ENCODE measurements at places on chromosomes 1 and 21.

DNA sequence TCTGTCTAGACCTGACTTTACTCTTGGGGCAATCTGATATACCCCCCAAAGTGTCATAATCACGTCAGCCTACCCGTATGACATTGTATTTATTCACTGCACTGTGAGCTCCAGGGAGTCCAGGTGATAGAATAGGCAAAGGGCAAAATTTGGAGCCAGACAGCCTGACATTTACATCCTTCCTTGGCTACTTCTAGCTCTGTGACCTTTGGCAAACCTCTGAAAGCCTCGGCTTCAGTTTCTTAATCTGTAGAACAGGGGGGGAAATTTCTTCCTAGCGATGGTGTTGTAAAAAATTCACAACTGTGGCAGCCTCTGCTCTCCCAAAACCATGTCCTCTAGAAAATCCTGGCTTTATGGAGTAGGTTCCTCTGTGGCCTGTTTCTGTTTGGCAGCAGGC is 240.9 kb downstream of the KIF26B start:
- no peak for DNase-seq

DNA sequence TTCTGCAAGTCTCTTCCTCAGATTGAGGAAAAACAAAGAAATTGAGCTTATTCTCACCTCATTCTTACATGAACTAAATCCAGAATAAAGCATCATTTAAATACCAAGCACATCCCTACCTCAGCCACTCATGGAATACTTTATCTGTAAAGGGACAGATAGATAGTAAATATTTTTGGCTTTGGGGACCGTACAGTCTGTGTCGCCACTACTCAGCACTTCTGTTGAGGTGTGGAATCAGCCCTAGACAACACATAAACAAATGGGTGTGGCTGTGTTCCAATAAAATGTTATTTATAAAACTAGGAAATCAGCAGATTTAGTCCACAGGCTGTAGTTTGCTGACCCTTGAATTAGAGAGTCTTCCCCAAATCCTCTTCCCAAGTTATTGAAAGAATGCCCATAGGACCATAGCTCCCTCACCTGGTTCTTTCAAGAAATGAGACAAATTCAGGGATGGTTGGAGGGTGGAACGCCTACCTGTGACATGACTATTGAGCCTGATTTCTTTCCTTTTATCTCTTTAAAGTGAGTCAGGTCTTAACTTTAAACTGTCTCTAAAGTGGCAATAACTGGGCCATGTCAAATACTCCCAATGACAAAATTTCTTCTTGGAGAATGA is 878.5 kb downstream of the USP25 start:
- DNase-seq = no peak

GRCh38 chr1:172559572-172560210 is 26.7 kb downstream of the SUCO start:
- DNase-seq = no peak

- peak; percentile 87 for DNase-seq
Measured at GRCh38 chr1:27102707-27103468, 52.0 kb downstream of the SLC9A1 start.

- DNase-seq = peak; percentile 1
Measured at GRCh38 chr21:45322960-45323461, 35.3 kb upstream of the POFUT2 start.

DNA sequence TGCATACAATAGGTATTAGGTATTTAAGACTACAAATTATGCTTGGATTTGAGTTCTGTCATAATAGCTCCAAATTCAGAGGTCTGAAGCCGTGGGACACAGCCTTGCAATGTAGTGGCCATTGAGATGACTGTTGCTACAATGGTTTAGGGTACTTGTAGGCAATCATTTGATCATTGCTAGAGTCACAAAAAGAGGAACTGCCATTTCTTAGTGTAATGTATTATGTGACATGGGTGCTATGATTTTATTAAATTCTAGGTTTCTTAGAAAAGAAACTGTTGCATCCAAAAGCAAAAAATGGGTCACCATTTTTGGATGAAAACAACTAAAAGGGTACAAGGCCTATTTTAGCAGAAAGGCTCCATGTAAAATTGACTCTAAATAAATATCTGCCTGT is 129.9 kb upstream of the ZNF644 start:
- no peak for DNase-seq

DNA sequence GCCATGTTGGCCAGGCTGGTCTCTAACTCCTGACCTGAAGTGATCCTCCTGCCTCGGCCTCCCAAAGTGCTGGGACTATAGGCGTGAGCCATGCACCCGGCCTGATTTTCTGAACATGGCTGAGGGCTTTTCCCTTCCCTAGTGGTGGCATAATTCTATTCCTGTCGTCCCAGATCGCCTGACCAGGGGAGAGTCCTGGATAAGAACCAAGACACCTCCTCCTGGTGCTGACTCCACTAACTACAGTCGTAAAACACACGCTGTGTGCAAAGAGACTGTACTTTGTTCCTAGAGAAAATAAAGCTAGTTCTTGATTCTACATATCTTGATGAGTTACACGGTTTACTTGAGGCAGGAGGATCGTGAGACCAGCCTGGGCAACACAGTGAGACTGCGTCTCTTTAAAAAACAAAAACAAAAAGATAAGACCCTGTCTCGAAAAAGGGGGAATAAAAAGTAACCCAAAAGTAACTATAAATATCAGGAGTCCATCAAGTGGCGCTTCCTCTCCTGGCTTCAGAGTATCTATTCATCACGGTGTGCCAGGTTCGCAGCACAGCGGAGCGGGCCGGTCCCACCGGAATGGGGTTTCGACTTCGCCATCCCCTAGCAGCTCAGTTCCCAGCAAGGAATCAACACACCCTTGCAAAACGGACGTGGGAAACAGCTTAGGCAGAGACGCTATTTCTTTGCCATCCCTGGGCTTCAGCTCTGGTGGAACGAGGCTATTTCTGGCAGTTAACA is 973 bp downstream of the SDF4 start:
- peak; percentile 38 for DNase-seq

DNA sequence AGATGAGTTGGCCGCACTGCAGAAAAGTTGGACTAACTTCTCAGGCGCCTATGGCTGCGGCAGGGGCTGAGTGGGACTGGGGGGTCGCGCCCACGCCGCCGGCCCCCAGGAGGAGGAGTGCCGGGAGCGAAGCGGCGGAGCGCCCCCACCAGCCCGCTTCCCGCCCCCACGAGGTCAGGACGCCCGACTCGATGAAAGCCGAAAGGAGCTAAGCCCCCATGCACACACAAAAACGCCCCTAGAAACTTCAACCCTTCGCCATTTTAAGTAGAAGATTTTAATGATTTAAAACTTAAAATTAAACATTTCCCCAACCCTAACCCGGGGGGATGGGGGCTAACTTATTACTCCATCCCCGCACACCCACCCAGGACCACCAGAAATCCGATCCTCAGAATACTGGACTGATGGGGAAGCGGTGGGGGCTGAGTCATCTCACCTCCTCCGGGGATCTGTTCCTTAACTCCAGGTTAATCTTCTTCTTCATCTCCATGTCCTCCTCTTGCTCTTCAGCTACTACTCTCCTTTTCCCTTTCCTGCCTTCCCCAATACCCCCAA is 539 bp downstream of the ANP32E start:
- DNase-seq = peak; percentile 7

- DNase-seq = no peak
Measured at GRCh38 chr1:2029561-2029960, 10.4 kb downstream of the GABRD start.

- no peak for DNase-seq
Measured at GRCh38 chr1:99680270-99680669, 34.4 kb downstream of the PALMD start.

- no peak for DNase-seq
Measured at GRCh38 chr1:99397029-99397428, 132.7 kb downstream of the PLPPR4 start.

DNA sequence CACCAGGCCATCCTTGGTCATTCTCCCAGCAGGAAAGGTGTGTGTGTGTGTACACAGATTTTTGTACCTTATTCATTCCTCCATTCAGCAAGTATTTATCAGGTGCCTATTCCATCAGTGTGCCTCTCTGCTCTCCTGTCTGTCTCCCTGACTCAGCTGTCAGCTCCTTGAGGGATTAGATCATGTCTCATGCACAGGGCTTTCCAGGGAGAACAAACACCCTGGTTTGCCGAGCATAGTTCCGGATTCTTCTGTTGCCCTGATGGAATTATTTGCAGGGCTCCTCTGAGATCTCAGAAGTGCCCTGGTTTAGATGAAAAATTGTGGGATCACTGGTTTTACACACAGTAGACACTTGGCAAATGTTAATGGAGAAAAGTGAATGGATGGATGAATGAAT is 8.1 kb upstream of the SDHB start:
- DNase-seq = no peak

- peak; percentile 83 for DNase-seq
Measured at GRCh38 chr1:33460947-33461629, 11.4 kb upstream of the ZSCAN20 start.

DNA sequence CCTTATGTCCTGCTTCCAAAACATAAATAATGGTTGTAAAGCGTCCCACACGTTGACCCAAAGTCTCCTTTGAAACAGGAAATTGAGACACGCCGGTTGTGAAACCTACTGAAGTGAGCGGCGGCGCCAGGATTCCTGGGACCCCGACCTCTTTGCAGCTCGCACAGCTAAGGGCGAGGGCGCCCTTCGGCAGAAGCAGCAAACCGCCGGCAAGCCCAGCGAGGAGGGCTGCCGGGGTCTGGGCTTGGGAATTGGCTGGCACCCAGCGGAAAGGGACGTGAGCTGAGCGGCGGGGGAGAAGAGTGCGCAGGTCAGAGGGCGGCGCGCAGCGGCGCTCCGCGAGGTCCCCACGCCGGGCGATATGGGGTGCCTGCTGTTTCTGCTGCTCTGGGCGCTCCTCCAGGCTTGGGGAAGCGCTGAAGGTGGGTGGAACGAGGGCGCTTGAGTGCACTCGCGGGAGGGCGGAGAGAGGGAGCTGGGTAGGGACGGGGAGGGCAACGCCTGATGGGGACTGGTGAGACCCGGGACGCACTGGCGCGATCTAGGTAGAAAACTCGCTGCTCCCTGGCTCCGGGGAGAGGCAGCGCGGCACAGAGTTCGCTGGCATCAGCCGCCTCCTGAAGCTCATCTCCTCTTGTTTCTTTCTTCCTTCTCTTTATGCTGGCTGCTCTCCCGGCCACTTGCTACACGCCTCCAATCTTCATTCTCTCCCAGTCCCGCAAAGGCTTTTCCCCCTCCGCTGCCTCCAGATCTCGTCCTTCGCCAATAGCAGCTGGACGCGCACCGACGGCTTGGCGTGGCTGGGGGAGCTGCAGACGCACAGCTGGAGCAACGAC is at the start of gene CD1D:
Gene CD1D, plus strand, starts transcription at position 155 of the 836 bp plus-strand sequence. Its CDS starts 207 bp downstream, at position 362.
- peak; percentile 55 for DNase-seq

GRCh38 chr1:22745669-22746585 is 35.3 kb downstream of the EPHB2 start:
- peak; percentile 78 for DNase-seq

GRCh38 chr1:53557830-53558738 is 98.9 kb downstream of the DMRTB1 start:
- no peak for DNase-seq

GRCh38 chr1:209544098-209544497 is 39.4 kb upstream of the CAMK1G start:
- DNase-seq = no peak

GRCh38 chr1:52706941-52707926 is 9.1 kb upstream of the COA7 start:
- peak; percentile 50 for DNase-seq

DNA sequence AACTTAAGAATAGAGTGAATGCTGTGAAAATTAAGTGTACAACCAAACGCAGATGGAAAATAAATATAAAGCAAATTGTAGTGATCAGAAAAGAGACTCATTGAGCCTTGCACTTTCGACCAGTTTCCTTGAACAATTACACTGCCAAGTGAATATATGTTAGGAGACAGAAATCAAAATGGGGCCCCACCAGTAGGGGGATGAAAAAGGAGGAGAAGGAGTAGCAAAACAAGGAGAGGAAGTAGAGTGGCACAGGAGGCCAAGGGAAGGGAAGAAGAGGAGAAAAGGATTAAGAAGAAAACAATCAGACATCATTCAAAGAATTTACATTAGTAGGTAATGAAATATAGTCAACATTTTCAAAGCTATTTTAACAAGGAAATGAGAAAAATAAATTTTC is 1770.6 kb downstream of the PLA2G4A start:
- DNase-seq = no peak

GRCh38 chr1:226223786-226224244 is 351 bp downstream of the MIXL1 start:
- DNase-seq = no peak

DNA sequence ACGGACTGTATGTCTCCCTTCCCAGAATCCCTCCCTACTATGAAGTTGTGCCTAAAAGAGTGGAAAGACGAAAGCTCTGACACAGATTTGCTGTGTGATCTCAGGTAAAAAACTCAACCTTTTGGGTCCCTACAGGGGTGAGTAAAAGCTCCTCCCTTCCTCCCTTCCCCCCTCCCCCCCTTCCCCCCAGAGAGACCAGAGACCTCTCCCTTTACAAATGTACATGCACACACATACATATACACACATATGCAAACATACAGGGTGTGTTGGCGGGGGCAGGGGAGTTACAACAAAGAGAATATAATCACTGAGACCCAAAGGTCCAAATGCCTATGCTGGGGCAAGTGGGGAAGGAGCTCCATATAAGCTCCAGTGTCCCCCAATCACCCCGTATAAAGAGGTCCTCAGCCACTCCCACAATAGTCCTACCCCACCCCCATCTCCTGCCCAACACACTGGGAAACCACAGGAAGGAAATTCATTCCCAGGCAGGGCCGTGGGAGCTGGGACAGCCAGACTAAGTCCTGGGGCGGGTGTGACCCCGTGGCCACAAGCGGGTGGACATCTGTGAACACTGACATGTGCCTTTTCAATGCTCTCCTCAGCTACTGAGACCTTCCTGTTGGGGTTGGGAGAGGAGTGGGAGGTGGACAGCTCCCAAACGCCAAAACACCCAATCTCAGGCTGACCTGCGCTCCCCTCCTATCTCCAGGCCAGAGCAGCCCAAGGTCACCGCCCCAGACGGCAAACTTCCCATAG is 2.0 kb downstream of the MEF2D start:
- DNase-seq = peak; percentile 69

DNA sequence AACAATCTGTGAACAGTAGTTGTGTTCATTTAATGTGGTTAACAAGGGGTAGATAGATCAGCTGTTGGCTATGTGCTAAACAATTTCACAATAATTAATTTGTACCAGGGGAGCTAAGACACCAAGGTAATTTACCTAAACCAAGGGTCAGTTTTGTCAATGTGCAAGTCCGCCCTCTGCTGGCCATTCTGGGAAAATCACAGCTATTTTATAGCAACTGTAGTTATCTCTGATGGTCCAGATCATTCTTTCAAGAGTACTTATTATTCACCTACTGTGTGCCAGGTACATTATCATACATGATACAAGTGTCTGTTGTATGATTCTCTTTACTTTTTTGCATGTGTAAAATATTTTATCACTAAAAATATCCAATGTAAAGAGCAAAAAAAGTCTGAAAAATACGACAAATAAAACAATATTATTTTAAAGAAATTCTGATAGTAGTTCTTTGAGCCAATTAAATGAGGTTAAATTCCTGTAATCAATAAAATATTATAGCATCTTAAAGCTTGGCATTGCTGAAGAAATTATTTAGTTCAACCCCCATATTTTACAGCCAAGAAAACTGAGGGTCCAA is 312.3 kb upstream of the FAM78B start:
- DNase-seq = peak; percentile 66
